ENCODE measurements at places on chromosomes 13 and 19.
A peak's percentile ranks its signal among the peaks of the same experiment; 100 is the strongest.

DNA sequence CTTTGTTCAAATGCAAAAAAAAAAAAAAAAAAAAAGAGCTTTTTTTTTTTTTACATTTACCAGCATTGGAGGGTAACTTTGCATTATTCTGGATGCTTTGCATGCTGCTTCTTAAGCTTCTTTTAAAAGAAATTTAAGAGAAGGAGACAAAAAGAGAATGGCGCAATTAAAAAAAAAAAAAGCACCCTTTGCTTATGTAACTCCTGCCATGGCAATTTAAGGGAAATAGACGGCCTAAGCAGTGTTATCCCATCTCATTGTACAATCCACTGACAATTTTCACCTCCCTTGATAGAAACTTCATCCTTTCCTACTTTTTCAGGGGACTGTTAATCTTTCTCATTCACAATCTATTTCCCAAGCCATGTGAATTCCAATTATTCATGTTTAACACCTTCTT is 129.8 kb downstream of the KCTD12 start:
- no peak for DNase-seq

GRCh38 chr19:16244091-16244490 is 46.4 kb downstream of the AP1M1 start:
- DNase-seq, result peak; percentile 62

DNA sequence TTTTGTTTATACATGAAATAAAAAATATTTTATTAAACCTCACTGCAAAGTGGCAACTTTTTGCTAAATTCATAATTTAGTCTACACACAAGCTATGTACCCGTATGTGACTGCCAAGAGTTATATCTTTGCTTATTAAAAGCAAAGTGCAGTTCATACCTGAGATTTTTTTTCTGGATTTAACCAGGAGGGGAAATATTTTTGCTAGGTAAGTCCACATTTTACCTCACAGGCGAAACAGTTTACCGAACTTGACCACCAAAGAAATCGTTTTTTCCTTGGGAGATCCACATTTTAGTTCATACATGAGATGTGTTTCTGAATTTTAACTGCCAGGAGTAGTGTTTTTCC is 12.2 kb upstream of the JSRP1 start:
- no peak for DNase-seq

- peak; percentile 34 for DNase-seq
Observed at GRCh38 chr19:37953171-37953917, 46.3 kb downstream of the SIPA1L3 start.

DNA sequence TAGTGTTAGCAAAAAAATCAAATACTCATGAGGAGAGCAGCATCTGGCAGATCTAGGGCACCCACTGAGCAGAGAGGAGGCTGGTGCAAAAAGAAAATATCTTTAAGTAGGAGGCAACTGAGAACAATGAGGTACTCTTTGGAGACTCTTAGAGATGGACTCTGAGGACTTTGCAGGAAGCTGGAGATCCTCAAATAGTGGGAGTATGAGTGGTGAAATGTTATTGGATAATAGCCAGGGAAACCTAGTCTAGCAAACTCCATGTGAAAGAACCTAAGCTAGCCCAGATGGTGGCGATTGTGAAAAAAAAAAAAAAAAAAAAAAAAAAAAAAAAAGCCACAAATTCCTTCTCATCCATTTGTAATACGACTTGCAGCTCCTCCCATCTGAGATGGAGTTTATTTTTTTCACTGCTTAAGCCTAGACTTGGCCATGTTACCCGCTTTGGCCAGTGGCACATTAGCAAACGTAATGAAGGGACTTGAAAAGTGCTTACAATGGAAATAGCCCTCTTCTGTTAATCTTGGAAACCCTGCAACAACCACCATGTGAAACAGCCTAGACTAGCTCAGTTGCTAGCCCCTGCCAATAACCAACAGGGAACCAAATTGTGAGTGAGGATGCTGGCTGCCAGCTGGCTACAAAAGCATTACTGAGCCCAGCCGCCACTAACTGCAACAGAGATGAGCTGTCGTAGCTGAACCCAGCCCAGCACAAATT is 476.2 kb downstream of the KLF12 start:
- DNase-seq, result peak; percentile 70

GRCh38 chr13:104650431-104650830 is 1584.2 kb upstream of the SLC10A2 start:
- no peak for DNase-seq

DNA sequence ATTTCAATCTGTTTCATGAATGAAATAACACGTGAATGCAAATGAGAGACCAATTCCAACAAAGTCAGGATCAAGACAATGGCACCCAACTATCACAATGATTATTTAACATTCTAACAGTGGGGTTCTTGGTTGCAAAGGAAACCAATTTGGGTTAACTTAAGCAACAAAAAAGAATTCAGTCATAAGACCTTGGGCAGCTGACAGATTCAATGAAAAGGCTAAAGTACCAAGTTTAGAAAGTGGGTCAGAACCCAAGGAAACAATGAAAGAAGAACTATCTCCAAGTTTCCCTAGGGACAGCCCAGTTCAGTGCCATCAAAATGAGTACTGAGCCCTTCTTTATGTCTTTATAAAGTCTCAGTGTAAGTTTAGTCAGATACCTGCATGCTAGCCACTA is 17.5 kb upstream of the SIGLEC14 start:
- DNase-seq, result no peak

- DNase-seq, result no peak
Observed at GRCh38 chr13:24834902-24835510, 71.0 kb downstream of the RNF17 start.

DNA sequence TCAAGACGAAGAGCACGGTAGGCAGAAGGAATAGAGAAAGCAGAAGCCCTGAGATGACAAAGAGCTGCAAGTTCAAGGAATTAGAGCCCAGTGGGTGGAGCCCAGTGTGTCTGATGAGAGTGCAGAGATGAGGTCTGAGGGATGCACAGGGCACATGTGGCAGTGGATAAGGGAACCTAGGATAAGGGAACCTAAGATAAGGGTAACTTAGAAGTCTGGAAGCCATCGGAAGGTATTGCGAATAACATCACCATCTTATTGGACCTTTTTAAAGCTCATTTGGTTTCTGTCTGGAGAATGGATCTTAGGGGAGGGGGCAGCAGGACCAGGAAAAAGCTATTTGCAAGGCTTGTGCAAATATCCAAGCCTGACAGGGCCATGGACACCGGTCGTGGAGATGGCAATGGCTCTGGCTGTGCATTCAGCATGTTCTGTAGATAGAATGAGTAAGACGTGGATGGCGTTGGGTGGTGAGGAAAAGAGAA is 1.3 kb downstream of the FPR3 start:
- no peak for DNase-seq

GRCh38 chr13:104021806-104022397 is 955.7 kb upstream of the SLC10A2 start:
- DNase-seq, result no peak

- DNase-seq, result no peak
Observed at GRCh38 chr19:18670312-18670711, 13.2 kb upstream of the CRTC1 start.

DNA sequence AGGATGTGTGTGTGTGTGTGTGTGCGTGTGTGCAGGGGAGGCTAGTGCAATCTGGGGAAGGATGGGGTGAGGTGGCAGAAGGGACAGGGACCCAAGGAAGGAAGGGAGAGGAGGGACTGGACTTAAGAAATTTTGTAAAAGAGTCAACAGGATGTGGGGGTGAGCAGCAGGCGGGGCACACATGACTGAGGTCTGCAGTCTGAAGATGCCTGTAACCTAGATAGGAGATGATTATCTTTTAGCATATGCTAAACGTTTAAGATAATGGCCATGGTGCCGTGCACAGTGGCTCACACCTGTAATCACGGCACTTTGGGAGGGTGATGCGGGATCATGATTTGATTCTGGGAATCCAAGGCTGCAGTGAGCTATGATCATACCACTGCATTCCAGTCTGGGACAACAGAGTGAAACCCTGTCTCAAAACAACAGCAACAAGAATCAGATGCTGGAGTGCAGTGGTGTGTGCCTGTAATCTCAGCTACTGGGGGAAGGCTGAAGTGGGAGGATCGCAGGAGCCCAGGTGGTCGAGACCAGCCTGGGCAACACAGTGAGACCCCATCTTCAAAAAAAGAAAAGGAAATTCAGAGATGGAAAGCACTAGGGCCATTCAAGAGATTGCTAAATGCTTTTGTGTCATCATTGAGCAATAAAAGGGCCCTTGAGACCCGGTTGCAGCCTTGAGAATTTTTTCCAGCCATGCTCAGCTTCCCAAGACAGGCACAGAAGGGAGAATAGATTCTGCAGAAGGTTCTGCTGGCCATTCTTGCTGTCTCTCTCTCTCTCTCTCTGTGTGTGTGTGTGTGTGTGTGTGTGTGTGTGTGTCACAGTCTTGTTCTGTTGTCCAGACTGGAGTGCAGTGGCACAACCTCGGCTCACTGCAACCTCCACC is 3.8 kb upstream of the ZNF414 start:
- peak; percentile 61 for DNase-seq

GRCh38 chr13:101596803-101597202 is 144.3 kb downstream of the ITGBL1 start:
- DNase-seq, result no peak

GRCh38 chr13:73901324-73902068 is 232.7 kb downstream of the KLF12 start:
- DNase-seq, result no peak

DNA sequence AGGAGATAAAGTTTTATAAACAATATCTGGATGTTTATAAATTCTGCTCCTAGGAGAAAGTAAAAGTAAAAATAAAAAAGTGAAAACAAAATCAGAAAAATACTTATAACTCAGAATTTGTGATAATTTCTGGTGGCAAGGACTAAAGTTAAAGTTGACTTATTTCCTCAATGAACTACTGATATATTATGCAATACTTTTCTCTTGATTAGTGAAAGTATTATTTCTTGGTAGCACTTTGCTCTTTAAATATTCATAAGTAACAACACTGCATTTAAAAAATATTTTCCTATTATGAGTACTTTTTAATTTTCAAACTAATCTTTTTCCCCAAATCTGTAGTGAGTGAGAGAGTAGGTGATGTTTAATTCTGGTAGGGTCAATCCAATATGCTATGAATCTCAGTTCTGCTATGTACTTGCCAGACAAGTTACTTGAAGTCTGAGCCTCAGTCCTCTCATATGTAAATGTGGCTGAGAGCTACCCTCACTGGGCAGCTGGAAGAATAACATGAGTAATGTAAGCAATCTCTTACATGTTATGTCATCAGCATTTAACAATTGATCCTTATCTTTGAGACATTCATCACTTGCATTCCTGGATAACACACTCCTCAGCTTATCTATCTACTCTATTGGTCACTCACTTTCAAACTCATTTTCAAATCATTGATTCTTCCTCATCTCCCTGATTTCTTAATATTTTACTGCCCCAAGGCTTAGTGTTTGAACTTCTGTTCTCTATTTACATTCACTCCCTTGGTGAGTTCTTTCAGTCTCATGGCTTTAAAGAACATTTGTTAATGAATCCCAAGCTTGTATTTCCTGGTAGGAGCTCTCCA is 239.0 kb downstream of the RGCC start:
- DNase-seq, result peak; percentile 97

- no peak for DNase-seq
Observed at GRCh38 chr19:10517760-10518443, 655 bp upstream of the S1PR5 start.

DNA sequence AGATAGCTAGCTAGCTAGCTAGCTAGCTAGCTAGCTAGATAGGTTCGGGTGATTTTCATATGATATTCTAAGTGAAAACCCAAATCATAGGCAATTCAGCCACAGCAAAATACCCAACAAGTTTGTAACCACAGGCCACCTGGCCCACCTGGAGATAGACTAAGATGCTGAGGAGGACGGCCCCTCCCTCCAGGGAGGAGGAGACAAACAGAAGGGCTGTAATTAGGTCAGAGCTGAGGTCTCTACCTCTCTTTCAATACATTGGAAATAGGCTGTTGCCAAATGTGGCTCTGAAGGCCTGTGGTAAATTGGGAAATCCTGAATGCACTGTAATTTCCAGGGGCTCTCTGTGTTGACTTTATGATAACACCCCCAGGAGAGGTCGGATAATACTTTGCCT is 382.2 kb downstream of the FGF9 start:
- DNase-seq, result no peak

GRCh38 chr19:33235996-33236350 is 10.3 kb upstream of the SLC7A10 start:
- DNase-seq, result no peak

GRCh38 chr13:99363391-99363790 is 56.2 kb upstream of the GPR183 start:
- DNase-seq, result no peak

DNA sequence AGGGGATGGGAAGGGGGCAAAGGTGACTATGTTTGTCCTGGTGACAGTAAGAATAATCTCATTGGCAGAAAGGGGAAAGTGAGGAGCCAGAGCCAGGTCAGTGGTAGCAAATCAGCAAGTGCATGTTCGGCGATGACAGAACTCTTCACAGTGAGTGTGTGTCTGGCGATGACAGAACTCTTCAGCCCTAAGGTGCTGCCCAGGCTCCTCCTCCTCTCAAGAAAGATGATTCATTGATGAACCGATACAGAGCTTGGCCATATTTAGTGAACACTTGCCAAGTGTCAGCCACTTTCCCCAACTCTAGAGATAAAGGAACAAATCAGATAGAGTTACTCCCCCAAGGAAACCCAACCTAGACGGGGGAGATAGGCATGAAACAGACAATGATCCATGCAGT is 199.3 kb upstream of the UBL3 start:
- DNase-seq, result no peak

DNA sequence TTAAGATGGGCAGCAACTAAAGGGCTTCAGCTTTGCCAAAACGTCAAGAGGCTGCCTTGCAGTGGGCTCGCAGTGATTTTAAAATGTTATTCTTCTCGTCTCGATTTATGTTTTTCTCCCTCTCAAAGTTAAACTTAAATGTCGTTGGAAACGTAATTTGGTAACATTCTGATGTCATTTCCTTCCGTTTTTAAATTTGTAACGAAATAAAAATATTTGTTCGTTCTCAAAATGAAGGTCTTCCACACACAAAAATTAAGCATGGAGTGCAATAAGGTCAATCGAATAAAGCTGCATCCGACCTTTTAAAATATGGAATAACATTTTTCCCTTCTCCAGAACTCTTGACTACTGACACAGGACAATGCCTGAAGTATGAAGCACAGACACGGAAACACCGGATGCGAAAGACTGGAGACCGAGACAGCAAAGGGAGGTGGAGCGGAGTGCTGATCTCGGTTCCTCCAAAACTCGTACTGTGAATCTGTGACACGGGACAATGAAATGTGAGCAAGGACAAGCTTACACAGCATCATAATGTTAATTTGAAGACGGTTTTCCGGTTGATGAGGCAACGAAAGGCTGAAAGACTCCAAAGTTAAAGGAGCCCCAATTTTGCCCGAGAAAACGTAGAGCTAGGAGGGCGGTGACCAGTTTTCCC is 850 bp downstream of the MTMR6 start:
- DNase-seq, result peak; percentile 49

DNA sequence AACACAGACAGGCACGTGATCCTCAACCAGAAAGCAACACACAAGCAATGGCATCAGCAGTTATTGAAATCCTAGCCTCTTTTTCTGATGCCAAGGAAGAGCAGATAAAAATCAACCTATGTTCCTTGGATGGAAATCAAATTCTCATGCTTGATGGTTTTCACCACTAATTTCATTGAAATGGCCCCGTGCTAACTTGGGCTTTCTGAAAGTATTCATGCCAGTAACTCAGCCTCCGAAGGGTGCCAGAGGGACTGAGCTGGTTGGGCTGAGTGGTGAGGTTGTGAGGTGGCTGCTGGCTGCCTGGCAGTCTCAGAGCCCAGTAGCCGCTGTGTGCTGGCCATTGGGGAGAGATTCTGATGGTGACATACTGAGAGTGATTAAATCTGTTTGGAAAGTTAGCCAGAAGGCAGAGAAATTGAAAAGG is 309.3 kb downstream of the DCT start:
- peak; percentile 48 for DNase-seq

All from fibroblast of the aortic adventitia (primary cell).